ENCODE measurements at places on chromosomes 1 and 21.

DNA sequence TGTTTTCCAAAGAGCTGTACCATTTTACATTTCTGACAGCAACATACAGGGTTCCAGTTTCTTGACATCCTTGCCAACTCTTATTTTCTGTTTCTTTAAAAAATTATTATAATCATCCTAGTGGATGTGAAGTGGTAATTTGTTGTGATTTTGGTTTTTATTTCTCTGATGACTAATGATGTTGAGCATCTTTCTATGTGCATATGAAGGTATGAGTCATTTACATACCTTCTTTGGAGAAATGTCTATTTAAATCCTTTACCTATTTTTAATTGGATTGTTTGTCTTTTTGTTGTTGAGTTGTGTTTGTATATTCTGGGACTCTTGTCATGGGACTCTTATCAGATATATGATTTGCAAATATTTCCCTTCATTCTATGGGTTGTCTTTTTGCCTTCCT, 20.8 kb upstream of the MPC2 start:
- DNase-seq: no peak

- no peak for DNase-seq
These were observed 576 bp downstream of the SMIM12 start for GRCh38 chr1:34858901-34859445.

- no peak for DNase-seq
These were observed 276.0 kb downstream of the RWDD3 start for GRCh38 chr1:95509989-95510388.

GRCh38 chr1:217389895-217390294, 241.0 kb downstream of the GPATCH2 start:
- no peak for DNase-seq

Measured in stimulated activated CD8-positive, alpha-beta memory T cell treated with anti-CD3 and anti-CD28 coated beads, Interleukin-12 subunit alpha, Interleukin-12 subunit beta, amount 100 ng/mL, for 1 hour (primary cell).